ENCODE measurements at places on chromosomes 3 and 15.

DNA sequence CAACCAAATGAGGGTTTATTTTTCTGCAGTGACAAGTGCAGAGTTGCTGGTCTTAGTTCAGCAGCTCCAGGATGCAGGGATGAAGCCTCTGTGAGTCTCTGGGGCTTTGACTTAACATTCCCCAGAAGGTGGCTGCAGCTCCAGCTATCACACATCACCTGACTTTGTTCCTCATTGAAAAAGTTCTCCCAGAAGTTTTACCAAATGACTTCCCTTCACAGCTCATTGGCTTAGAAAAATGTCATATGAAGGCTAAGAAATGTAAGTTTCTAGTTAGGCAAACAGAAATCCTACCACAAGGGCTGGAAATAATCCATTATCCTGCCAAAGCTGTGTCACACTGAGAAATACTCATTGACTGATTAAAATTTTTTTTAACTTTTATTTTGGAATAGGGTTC, 184.9 kb downstream of the MINAR1 start:
- no peak for DNase-seq

DNA sequence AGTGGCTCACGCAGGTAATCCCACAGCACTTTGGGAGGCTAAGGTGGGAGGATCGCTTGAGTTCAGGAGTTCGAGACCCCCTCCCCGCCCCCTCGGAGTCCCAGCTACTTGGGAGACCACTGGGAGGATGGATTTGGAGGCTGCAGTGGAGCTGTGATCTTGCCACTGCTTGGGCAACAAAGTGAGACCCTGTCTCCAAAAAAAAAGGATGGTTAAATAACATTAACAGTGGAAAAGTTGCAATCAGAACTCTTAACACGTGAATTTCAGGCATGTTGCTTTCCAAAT, 1.4 kb upstream of the TMEM87A start:
- no peak for DNase-seq

DNA sequence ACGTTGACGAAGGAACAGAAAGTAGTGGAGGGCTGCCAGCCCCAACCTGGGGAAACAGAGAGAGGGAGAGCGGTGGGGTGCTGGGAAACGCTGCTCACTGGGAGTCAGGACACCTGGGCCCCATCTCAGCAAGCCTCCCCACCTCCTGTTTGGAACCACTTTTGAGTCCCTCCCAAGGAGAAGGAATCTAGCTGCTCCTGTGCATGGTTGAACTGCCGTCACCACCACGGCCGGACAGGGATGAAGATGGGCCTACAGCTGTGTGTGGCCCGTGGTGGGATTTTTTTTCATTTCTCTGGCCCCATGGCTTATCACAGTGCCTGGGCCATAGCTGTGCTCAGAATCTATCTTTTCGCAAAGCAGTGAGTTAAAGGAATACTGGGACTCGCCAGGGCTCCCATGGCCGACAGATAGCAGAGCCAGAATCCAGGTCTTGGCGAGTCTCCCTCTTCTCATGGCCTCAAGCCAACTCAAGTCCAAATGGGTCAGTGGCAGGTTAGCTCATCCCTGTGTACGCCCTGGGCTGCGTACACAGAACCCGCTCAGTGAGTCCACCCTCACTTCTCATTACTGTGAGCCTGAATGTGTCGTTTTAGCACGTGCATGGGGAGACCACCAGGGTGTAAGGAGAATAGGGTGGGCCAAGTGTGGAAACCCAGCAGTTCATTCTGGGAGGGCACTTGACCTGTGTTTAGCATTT, 271.2 kb downstream of the FAM43A start:
- no peak for DNase-seq

DNA sequence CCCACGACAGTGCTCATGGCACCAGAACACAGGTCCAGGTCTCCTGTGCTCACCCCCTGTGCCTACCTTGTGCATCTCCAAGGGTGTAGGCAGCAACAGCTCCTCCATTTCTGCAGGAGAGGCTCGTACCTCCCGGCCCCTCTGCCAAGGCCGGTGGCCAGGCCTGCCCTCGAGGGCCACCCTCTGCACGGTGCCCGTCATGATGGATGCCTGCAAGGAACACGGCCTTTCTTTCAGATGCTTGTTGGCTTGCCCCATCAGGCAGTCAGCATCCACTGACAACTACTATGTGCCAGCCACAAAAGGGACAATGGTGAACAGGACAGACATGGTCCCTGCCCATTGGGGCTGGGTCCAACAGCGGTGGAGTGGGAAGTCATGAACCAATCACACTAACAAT, 43.8 kb downstream of the GRIP2 start:
- DNase-seq: no peak

DNA sequence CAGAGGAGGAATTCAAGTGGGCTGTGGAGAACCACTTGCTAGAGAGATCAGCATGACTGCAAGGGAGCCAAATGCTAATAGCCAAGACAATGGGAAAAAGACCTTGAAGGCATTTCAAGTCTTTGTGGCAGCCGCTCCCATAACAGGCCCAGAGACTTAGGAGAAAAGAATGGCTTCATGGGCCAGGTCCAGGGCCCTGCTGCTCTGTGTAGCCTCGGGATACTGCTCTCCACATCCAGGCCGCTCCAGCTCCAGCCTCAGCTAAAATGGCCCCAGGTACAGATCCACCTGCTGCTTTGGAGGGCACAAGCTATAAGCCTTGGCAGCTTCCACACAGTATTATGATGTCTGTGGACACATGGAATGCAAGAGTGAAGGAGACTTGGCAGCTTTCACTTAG, 157.7 kb downstream of the NECTIN3 start:
- DNase-seq: no peak

DNA sequence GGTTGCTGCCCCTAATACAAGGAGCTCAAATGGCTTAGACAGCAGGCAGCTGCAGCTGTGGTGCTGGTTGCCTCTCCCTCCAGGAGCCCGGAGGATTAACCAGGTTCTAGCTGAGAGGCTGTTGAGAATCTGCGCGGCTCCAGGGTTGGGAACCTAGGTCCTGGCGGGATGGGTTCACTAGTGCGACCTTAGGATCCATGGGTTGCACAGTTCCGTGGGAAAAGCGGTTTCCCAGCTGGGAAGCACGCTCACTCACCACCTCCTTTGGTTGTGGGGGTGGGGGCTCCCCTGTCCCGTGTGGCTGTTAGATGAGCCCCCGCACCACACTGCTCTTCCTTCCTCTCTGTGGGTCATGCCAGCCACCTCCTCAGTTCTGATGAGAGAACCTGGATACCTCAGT, 375.1 kb upstream of the ARRDC4 start:
- no peak for DNase-seq

- no peak for DNase-seq
Measured at GRCh38 chr3:132386259-132386658, 31.0 kb upstream of the DNAJC13 start.

DNA sequence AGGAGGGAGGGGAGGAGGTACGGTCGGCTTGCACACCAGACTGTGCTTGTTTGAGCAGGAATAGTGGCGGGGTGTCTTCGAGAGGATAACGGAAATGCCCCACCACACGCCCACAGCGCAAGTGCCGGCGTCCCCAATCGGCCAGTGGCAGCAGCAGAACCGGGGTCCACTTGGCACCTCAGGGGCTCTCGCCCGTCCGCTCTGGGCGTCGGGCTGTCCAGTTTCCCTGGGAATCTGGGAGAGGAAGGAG, 53.7 kb downstream of the CCDC54 start:
- DNase-seq: peak; percentile 12

GRCh38 chr3:121794264-121794983, 40.4 kb downstream of the IQCB1 start:
- no peak for DNase-seq

- DNase-seq: no peak
Measured at GRCh38 chr3:128561504-128561903, 68.5 kb upstream of the GATA2 start.

GRCh38 chr3:140394488-140395133, 283.3 kb upstream of the TRIM42 start:
- no peak for DNase-seq

- DNase-seq: no peak
Measured at GRCh38 chr15:78047761-78048627, 29.5 kb downstream of the TBC1D2B start.

DNA sequence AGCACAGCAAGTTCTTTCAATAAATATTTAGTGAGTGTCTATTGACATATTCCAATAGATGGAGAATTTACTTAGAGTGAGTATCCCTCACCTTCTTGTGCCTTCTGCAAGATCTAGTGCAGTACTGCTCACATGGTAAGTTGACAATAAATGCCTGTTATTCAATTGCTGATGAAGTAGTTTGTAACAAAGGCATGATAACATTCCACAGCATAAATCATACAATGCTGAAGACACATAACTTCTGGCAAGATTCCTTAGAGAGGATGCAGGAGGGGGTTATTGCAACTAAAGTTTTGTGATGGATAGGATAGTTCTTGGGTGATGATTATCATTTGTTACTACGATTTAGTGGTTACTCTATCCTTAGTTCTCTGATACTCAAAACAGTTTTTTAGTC, 112.2 kb upstream of the RBMS3 start:
- no peak for DNase-seq

DNA sequence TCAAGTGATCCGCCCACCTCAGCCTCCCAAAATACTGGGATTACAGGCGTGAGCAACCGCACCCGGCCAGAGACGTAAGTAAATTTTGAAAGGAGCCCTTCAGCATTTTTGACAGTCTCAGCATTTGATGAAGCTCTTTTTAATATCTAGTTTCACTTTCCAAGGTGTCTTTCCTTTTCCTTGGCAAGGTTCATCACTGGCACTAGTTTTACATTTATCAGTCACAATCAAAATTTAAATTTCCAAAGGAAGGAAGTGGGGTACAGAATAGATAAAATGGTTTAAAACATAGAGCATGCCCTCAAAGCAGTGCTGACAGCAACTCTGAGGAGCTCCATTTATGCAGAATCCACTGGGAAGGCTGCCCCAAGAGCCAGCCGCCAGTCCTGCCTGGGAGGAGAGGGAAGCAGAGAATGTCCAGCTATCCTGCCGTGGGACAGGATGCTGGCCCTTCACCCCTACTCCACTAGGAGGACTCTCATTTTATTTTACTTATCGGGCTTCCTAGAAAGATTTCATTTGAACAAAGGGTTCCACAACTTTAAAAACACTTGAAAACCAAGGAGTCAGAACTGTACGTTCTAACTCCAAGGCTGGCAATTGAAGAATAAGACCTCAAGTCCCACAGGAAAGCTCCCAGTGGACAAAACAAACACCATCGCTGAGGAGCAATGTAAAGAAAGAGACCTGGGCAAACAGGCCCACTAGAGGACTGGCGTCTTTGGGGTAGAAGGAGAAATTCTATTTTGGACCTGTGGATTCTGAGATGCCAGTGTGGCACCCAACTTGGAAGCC, 9.9 kb downstream of the SFMBT1 start:
- DNase-seq: no peak

GRCh38 chr15:74954515-74954914, 2.1 kb downstream of the RPP25 start:
- no peak for DNase-seq

DNA sequence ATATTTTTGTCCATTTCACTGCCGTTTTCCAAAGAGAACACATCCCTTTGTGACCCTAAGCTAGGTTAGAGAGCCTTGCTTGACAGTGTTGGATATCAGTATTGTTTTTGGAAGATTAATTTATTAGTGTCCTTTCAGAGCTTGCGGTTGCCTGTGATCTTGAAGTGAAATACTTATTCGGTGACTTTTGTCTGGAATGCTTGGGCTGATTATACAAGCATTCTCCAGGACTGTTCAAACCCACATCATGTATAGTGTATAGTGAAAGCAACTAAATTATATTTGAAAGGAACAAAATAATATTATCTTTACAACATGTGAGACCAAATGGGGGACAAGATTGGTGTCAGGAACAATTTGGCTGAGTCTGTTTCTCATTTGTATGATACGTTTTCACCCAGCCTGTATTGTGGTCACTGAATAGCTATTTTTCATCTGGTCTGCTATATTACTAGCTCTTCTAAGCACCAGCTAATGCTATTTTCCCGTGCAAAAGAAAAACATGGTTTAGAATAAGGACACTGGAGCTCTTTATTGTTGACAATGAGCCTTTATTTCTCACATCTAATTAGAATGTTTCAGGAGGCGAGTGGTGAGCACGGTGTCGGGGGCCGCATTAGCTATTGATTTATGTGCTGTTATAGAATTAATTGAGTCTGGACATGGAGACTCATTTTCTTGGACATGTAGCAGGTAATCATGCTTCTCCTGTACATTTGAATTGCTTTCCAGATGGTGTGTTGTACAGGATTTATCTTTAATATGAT, 158.1 kb downstream of the APBA2 start:
- no peak for DNase-seq

- DNase-seq: no peak
Measured at GRCh38 chr3:167941234-167941995, 154.3 kb downstream of the GOLIM4 start.

DNA sequence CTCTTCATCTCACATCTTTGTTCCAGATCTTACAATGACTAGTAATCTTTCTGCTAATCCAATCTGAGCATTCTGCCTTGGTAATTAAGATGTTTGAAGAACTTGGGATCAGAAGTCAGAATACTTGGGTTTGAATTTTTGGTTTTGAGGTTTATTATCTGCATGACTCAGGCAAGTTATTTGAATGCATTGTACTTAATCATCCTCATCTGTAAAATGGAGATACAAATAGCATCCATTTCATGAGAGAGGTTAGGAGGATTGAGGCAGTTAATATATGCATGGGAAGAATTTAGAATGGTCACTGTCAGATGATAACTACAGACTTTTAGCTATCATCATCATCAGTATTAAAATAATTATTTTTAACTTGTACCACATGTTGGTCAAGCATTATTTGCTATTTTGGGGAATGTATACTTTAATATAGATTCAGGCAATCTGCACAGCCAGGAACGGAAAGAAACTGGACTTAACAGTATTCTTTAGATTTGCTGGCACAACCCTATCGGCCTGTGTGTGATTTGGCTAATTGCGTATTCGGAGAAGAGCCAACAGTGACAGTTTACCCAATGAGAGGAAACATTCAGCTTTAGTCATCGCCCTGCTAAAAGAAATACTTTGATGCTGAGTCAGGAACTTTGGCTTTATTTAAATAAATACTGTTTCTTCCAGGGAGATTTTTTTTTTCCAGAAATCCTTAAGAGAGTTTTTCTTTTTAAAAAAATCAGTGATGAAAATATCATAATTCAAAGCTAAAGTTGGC, 600.0 kb downstream of the ROBO1 start:
- no peak for DNase-seq

DNA sequence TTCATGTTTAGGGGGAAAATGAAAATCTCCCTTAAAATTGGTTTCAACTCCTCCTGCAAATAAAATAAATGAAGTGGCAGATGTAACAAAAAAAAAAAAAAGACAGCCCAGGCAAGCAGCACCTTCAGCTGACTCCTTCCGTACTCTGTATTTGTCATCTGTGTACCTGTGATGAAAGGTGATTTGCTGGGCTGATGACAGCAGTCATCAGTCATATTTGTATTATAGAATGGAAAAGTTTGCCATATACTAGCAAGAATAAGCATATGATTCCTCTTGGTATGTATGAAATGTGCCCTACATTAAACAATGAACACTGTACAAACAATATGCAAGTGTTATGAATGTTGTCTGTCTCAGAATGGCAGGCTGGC, 44.1 kb upstream of the WWTR1 start:
- DNase-seq: no peak

Data from NCI-H2171 (cell line).